ENCODE measurements at places on chromosomes 1 and 21.

DNA sequence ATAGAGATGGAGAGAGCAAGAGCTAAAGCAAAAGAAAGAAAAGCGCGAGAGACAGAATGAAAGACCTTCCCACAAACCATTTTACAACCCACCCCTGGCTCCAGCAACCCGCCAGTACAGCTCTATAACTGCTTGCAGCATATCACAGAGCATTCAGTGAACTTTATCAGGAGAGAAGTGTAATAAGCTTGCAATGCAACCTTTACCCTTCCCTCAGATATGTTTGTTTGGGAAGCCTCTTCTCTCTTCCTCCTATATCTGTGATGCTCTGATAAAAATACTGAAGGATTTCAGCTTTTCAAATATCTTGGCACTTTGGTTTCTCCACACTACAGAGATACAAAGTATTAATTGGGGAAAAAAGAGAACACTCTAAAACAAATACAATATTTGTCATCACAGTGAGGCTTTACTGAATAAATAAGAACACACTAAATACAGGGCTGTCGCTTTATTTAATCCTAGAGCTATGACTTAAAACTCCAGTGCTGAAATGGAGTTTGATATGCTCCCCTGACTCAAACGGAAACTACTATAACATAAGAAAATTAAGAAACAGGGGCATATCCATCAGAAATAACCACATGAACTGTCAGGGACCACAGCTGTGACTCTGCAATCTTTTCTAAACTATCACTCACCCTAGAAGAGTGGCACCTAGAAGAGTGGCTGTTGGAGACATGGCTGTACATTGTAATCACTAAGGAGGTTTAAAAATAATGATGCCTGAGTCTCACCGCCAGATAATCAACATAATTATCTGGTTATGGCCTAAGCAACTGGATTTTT lies 6.7 kb downstream of the CRP start:
- no peak for DNase-seq

- DNase-seq, result no peak
Observed at GRCh38 chr1:50110151-50110550, 1.4 kb downstream of the ELAVL4 start.

DNA sequence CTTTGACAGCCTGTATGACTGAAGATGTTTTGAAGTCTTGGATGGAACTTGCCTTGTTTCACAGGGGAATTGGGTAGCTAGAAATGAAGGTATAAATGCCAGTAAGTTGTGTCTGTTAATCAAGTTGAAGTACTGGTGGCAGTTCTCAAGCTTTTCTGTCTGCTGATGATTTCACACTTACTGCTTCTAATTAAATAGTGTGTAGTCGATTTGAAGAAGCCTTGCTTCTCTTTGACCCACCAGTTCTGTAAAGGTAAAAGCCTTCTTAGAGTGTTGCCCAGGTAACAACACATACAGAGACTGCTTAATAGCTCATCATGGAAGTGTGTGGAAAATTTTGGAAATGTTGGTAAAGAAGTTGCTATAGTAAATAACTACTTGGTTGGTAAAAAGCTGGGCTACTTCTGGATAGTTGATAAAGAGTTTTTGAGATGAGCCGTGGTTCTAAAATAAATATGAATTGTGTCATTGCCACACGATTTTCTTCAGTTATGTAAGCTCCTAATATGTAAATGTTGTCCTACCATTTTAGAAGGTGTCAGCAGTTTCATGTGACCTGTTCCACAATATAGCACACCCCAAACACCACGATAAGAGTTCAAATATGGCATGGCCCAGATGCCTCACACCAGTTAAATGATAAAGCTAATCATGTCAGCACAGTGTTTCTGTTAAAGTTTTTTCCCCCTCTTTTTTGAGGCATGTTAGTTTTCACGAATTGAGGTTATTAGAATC lies 7.4 kb downstream of the RABGAP1L start:
- DNase-seq, result no peak

DNA sequence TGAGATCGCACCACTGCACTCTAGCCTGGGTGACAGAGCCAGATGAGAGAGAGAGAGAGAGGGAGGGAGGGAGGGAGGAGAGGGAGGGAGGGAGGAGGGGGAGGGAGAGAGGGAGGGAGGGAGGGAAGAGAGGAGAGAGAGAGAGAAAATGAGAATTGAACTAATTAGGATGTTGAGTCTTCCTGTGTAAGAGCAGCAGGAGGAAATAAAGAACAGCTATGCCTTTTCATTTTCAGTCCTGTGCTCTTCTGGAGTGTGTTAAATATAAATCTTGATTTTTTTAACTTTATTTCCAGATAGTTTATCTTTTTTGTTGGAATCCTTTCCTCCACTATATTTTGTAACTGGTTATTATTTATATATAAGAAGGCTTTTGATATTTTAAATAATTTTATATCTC lies 27.1 kb downstream of the DNTTIP2 start:
- DNase-seq, result no peak

- DNase-seq, result peak; percentile 61
Observed at GRCh38 chr1:20640183-20640597, 6.9 kb downstream of the PINK1 start.

DNA sequence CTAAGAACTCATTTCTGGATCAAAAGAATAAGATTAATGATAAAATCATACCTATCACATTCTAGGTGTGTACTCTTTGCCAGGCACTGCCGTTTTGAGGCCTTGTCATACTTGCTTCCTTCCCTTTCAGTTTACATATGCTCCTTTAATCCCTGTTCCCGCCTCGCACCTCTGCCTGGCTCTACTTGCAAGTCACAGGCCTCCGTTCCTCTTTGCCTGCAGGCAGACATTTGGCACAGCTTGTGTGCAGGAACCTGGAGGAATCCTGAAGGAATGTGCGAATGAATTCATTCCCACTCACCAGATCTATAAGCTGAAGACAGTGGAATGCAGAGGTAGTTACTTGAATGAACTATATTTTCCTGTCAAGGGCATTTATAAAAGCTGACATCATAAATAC lies 13.8 kb downstream of the WLS start:
- no peak for DNase-seq

- no peak for DNase-seq
Observed at GRCh38 chr1:157652859-157653493, 47.6 kb downstream of the FCRL3 start.

- DNase-seq, result peak; percentile 21
Observed at GRCh38 chr21:38661197-38661871, 144.4 kb upstream of the ETS2 start.

GRCh38 chr1:19597496-19598309 lies 46.4 kb upstream of the NBL1 start:
- DNase-seq, result peak; percentile 50

DNA sequence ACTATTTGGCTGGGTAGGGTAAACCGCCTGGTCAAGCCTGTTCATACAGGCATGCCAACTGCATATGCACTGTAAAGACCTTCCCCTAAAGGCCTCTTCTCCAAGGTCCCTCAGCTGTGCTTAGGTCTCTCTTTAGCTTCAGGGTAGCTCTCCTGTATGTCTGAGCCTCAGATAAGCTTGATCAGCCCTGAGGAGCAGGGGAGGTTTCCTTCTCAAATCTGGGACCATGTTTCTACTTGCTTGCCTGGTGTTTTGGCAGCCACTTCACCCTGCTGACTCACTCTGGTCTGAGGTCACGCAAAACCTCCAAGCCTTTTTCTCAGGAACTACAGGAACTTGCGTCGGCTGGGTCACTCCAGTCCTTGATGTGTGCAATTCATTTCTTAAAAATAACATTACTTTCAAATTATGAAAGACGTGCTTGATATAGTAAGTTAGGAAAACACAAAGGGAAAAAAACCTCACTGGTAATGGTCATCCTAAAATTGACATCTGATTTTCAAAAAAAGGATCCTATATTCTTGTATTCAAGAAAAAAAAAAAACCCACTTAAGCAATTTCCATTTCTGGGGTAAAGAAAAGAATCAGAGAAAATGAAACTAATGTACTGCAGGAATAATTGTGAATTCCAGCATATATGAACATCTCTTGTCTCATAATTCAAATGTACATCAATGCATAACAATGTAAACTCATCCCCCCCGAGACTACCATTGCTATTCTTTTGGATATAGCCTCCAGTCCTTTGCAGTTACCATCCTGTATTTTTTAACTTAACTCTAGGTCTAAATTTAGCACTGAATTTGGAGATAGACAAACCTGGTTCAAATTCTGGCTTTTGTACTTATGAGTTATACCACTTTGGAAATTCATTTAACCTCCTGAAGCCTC lies 24.8 kb upstream of the RNF19B start:
- peak; percentile 95 for DNase-seq

DNA sequence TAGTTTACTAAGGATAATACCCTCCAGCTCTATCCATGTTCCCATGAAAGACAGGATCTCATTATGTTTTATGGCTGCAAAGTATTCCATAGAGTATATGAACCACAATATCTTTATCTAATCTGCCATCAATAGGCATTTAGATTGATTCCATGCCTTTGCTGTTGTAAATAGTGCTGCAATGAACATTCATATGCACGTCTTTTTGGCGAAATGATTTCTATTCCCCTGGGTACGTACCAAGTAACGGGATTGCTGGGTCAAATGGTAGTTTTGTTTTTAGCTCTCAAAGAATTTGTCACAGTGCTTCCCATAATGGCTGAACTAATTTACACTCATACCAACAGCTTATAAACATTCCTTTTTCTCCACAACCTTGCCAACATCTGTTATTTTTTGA lies 750.9 kb downstream of the BRINP3 start:
- DNase-seq, result no peak

- DNase-seq, result no peak
Observed at GRCh38 chr1:62336638-62336994, 17.4 kb upstream of the KANK4 start.

GRCh38 chr1:226074046-226074445 lies 11.5 kb downstream of the H3-3A start:
- DNase-seq, result no peak

GRCh38 chr1:53992085-53992874 lies 25.7 kb downstream of the LDLRAD1 start:
- no peak for DNase-seq

DNA sequence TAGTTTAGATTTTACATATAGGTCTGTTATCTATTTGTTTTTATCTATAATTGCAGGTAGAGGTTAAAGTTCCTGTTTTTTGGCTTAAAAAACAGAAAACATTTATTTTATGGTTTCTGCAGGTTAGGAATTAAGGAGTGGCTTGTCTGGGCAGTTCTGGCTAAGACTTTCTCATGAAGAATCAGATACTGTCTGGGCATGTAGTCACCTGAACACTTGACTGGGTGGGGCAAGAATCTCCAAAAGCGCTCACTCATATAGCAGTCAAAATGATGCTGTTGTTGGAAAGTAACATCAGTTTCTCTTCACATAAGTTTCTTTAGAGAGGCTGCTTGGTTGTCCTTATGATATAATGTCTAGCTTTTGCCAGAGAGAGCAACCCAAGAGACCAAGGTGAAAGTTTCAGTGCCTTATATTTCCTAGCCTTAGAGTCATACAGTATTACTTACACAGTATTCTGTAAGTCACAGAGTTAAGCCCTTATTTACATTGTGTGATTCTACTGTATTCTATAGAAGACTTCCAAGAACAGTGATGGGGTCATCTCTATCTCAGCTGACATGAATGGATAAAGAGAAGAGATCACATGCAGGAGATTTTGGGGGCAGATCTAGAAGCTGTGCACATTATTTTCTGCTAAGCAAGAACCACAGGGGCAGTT lies 125.4 kb upstream of the GPR52 start:
- no peak for DNase-seq

DNA sequence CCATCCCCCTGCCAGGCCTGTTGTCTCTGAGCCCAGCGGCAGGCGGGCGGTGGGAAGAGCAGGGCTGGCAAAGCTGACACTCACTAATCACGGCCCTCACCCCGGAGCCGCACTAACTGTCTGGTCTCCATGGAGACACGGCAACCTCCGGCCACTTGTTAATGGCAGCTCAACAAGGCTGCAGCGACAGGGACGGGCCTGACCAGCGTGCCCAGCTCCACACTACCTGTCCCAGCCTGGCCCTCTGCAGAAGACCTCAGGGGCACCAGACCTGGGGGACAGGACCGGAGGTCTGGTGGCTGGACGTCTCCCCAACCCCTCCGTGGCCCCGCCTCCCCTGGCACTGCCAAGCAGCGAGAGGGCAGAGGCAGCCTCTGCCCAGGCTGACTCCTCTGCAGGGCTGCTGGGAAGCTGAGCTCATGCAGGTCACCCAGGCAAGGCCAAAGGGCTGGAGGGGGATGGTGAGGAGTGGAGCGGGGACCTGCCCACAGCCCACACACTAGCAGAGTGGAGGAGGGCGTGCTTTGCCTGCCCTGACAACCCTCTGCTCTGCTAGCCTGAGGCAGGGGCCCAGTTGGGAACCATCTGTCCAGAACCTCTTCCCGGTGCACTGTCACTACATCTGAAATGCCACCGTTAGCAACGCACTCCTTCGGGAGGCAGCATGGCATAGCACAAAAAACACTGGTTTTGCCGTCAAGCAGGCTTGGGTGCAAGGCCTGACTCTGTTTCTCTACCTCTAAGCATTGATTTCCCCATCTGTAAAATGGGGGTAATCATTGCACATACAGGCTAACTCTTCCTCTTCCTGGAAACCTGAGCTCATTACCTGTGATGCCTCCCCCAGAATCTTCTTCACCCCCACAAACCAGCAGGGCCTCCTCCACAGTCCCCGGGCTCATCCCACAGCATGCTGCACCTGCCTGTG lies 29.6 kb upstream of the WASF2 start:
- no peak for DNase-seq

DNA sequence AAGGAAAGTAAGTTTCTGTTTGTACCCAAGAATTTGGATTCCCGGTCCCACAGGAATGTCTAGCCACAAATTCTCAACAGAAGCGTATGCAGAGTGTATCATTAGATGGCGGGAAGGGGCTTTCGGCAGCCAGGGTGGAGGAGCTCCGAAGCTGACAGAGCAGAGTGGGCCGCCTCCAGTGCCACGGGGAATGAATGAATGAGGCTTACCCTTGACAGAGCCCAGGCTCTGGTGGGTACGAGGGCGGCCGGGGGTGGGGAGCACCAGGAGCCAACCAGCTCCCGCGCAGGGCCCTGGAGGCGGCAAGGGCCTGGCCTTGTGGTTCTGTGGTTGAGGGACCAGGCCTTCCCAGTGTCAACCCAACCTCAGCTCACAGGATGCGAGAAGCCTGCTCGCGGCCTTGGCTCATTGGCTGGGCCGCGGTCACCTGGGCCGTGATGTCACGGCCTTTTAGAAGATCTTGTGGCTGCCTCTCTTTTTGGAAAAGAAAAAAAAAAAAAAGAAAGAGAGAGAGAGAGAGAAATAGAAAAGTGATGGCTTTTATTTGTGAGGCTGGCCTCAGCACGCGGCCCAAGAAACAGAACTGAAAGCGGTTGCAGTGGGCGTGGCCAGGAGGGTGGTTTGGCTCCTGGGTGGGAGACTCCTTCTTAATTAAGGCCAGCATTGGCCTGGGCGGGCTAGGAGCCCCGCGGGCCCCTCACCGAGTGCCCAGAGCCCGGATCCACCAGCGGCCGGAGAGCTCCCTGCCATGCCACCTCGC lies 34.9 kb upstream of the RUNX3 start:
- peak; percentile 20 for DNase-seq

- no peak for DNase-seq
Observed at GRCh38 chr1:76048219-76048618, 26.3 kb upstream of the ST6GALNAC3 start.

GRCh38 chr1:81327743-81328142 lies 473.0 kb upstream of the ADGRL2 start:
- DNase-seq, result no peak

GRCh38 chr1:33169290-33170055 lies 12.4 kb downstream of the TRIM62 start:
- DNase-seq, result peak; percentile 51

- DNase-seq, result peak; percentile 65
Observed at GRCh38 chr1:243924588-243925349, 74.7 kb upstream of the AKT3 start.
